ENCODE measurements at places on chromosomes 5 and 9.

- no peak for DNase-seq
These were observed 547.9 kb downstream of the DTWD2 start for GRCh38 chr5:118440496-118440895.

DNA sequence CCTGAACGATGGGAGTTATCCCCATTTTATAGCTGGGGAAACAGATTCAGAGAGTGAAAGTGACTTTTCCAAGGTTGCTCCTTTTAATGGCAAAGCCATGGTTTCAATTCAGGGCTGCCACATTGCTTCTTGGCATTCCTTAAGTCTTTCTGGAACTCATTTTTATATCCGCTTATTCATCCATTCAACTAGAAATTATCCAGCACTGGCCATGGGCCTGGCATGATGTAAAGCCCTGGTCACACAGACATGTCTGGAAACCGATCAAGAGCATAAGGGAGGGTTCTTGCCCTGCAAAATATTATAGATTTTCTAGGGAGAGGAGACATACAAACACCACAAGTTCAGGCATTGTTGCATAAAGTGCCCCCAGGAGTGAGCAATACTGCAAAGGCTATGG lies 43.0 kb upstream of the COL15A1 start:
- DNase-seq, result no peak

DNA sequence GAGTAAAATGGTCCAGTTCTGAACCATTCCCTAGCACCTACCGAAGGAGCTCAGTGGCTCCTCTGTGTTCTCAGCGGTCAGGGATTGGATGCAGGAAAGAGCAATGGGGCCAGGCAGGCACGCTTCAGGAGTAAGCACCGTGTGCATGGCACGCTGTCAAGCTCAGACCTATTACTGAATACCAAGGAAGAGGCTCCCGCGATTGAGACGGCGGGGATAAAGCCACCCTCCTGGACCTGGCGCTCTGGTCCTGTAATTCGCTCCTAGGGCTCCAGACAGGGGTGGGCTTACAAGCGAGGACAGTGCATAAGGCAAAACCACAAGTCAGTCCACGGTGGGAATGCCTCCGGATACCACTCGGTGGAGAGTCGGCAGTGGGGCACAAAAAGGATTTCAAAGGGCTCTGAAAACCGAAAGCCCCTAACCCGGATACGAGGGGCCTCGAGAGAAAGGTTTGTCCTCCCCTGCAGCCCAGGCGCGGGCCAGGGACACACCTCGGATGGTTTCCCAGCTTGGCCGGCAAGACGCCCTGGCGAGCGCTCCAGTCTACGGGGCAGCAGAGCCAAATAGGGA lies 988 bp downstream of the OXCT1 start:
- no peak for DNase-seq

GRCh38 chr9:136078498-136079011 lies 16.5 kb downstream of the NACC2 start:
- DNase-seq, result no peak

DNA sequence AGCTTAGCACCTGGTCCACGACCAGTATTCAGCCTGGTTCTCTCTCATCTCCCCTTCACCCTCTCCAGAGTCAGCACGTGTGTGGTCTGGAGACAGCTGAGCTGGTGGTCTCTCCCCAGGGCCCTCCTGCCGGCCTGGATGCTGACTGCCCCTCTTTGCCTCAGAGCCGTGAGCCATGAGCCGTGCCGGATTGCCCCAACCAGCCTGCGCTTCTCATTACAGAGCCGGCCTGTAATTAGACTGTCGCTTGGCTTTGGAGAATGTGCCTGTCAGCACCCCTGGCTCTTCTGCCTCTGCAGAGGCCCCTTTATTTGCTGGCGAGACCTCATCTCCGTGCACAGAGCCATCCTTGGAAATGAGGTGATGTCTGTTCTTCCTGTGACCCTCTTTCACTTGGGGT lies 118.7 kb upstream of the BOD1 start:
- no peak for DNase-seq

- peak; percentile 46 for DNase-seq
These were observed 56.9 kb downstream of the ZNF618 start for GRCh38 chr9:113932906-113933584.

GRCh38 chr9:105399117-105399516 lies 48.7 kb upstream of the FSD1L start:
- no peak for DNase-seq

DNA sequence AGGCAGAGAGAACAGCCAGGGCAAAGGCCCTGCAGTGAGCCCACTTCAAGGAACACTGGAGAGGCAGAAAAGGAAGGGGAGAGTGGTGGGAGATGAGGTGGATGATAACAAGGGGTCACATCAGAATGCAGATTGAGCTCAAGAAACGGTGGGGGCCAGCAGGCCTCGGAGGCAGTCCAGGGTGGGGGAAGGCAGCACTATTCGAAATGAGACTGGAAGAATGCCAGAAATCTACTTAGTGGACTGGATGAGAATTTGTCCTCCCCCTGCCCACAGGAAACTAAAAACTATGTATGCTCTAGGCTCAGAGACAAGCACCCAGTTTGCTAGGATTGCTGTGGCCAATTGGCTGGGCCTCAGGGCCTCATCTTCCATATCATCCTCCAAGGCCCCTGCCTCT lies 148.7 kb downstream of the ADAMTS12 start:
- no peak for DNase-seq

GRCh38 chr9:105511446-105511845 lies 46.5 kb upstream of the FKTN start:
- DNase-seq, result no peak

- DNase-seq, result no peak
These were observed 3.5 kb downstream of the CCDC192 start for GRCh38 chr5:127706691-127707090.

All from thoracic aorta (tissue), 2 donors.